ENCODE measurements at places on chromosomes 3 and 15.

DNA sequence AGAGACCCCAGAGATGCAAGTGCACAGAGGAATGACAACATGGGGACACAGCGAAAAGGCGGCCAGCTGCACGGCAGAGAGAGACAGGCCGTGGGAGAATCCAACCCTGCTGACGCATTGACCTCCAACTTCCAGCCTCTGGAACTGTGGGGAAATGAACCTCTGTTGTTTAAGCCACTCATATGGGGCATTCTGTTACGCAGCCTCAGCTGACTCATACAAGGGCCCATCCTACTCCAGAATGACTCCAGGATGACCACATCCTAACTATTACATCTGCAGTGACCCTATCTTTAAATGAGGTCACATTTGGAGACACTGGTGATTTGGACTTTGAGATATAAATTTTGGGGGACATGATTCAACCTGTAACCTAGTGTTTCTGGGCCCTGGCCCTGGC lies 44.0 kb downstream of the KLF15 start:
- DNase-seq, result no peak

DNA sequence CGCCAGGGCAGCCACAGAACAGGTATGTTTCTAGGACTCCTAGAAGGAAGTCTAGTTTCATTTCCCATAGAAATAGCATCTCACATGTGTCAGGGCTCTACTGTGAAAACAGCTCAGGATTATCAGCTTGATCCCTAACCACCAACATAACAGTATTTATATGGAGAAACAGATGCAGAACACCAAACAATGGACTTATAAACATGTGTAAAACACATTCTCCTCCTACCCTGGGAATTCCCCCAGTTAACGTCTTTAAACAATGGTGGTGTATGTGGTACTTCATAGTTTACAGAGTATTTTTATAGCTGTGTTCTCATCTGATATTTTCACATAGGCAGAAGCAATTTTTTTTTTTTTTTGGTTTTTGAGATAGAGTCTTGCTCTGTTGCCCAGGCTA lies 9.7 kb downstream of the TNFSF10 start:
- no peak for DNase-seq

- no peak for DNase-seq
Observed at GRCh38 chr3:41320953-41321641, 121.8 kb downstream of the CTNNB1 start.

DNA sequence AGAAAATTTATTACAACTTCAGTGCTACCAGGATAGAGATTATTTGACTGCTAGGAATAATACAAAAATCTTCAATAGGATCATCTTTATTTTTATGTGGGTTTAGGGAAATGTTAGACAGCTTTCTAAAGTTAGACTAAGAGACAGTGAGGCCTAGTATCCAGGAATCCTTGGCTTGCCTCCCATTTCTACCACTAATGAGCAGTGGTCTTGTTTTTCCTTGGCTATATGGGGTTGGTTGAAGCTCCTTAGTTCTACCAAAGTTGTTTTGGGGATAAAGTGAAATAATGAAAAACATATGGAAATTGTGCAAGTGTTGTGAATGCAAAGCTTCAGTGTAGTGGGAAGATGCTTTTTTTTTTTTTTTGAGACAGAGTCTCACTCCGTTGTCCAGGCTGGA lies 16.8 kb downstream of the AP4E1 start:
- DNase-seq, result no peak
